ENCODE measurements at places on chromosomes 1 and 21.

DNA sequence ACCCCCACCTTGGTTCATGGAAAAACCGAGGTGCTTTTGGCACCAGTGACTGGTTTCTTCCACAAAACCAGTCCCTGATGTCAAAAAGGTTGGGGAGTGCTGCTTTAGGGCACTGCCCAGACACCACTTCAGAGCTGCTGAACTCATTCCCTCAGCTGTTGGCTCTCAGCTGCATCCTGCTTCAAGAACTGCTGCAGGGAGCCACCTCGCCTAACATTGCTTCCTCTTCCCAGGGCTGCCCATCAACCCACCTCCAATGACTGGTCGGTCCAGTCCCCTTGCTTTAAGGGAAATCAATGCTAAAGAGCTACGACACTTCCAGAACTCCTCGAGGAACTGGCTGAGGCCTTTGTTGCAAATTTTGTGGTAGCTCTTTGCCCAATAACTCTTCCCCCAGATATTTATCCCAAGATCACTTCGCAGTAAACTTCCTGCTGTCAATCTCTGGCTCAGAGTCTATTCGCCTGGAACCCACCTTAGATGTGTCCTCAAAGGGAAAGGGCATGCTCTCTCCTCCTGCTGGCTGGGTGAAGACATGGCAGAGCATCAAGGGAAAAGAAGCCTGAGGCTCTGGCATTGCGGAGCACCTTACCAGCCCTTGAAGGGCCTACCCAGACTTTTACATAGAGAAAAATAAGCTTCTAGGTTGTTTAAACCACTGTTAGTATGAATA is 29.0 kb downstream of the C1orf52 start:
- DNase-seq = no peak

DNA sequence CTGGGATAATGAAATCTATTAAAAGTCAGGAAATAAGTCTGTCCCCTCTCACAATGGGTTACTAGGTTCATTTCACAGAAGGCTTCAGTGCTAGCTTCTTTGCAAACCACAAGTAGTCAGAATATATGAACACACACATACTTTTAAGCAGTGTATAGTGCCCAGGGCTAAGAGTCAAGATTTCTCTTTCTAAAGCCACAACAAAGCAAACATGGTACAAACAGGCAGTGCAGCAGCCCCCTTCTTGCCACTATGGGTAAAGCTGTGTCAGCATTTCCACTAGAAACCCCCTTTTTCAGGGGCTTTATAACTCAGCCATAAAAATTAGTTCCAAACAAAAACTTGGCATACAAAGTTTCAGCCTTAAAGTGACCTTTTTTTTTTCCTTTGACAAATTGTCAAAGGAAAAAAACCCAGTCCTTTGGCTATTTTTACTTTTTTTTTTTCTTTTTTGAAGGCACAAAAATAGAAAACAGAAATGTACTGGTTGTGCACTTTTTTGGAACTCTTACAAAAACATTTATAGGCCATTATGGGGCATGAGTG is 315.4 kb downstream of the LMO4 start:
- DNase-seq = no peak

DNA sequence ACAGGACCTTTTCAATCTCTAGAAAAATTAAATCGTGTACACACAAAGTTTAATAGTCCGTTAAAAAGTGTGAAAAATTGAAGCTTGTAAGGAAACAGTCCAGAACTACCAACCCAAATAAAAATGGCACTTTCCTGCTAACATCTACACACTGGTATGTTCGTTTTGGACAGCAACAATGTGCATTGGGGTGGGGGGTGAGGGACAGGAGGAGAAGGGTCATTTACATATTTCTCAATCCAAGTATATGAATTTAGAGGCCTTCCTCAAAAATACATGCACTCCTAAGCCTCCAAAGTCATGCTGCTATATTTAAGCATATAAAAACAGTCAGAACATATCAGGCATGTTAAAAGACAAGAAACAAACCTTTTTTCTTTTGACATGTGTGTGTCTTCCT is 2.5 kb downstream of the PPP1R15B start:
- no peak for DNase-seq

DNA sequence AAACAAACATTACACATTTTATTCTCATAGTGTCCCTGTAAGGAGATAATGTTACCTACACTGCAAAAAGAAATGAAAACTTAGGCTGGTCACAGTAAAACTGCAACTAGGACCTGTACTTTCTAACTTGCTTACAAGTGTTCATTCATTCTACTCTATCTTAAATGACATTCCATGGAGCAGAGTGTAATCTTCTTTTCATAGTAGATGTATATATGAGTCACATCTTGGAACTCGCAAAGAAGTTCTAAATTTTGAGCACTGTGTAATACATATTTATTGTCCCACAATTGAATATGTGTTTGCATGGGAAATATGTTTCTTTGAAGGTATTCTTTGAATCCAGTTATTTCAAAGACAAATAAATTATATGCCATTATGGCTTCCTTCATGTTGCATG is 1258.5 kb upstream of the ADGRL2 start:
- no peak for DNase-seq

DNA sequence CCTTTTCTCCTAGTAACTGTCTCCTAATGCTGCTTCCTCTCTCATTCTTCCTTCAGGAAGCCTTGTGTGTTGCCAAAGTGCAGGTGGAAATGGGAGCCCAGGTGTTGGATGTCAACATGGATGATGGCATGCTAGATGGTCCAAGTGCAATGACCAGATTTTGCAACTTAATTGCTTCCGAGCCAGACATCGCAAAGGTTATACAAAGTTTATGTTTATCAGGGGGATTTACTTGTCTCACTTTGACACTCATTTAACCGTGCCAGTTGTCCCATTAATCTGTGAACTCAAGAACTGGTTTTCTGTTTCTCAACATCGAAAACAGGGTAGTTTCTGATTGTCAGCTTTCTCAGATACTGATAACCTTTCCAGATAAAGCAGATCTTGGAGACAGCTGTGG is 40.4 kb downstream of the MTR start:
- no peak for DNase-seq

- DNase-seq = no peak
These were observed 642.1 kb upstream of the ADGRL2 start for GRCh38 chr1:81158592-81158991.

GRCh38 chr21:31872072-31872451 is 758 bp upstream of the HUNK start:
- no peak for DNase-seq

DNA sequence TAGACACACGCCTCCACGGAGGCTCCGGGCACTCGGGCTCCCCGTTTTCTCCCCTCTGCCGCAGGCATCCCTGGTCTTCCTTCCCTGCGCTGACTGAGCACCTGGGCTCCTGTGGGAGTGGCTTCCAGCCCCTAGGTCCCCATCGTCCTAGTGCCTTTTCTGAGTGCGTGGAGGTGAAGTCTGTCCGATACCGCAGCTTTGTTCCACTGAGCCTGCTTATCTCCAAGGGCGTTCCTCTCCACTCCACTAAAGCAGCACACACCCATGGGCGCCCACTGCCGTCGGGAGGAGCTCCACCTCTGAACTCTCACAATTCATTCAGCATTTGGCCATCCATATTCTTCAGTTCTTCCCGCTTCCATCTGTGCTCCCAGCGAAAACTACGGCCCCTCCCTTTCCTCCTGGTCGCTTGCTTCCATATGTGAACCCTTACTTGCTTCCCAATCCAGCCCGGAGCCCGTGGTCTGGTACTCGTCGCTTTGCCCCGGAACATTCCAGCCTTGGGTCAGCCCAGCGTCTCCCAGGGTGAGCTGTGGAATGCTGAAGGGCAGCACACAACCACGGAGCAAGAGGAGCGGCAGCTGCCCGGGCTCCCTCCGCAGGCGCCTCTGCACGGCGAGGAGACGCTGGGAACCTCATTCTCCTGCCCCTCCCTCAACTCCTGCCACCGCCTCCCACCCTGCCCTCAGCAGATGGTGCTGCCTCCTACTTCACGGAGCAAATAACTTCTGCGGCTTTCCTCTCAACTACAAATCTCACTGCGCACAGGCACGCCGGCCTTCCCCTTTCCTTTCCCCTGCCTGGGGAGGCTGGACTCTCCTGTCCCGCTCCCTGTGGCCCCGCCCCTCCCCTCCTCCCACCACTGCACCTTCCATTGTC is 27.5 kb downstream of the ATP8B2 start:
- no peak for DNase-seq

DNA sequence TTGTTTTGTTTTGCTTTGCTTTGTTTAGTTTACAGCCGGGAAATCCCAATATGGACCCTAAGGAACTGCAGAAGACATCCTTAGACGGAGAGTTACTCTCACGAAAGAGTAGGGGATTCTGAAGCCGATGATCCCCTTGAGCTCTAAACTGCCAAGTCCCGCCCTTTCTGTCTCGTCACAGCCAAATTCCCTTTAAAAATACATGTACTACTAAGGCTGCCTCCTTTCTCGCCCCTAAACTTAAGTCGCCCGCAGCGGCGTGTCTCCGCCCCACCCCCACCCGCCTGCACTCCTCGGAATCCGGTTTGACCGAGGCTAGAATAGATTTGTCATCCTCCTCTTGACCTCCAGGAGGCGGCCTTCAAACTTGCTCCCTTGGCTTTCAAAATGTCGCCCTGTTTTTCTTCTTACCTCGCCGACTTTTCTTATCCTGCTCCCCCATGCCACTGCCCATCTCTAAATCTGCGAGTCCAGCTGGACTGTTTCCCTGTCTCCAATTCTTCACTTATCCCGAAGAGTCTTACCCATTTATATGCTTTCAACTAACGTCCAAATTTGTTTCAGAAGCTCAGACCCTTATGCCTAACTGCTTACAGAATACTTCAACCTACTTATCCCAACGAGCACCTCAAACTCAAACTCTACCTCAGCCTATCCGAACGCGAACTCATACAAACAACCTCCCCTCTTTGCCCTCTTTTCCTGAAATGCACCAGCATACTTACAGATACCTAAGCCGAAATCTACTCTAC is 10.9 kb upstream of the BOLA1 start:
- DNase-seq = peak; percentile 59

GRCh38 chr1:247156787-247157232 is 15.0 kb downstream of the ZNF124 start:
- DNase-seq = no peak

DNA sequence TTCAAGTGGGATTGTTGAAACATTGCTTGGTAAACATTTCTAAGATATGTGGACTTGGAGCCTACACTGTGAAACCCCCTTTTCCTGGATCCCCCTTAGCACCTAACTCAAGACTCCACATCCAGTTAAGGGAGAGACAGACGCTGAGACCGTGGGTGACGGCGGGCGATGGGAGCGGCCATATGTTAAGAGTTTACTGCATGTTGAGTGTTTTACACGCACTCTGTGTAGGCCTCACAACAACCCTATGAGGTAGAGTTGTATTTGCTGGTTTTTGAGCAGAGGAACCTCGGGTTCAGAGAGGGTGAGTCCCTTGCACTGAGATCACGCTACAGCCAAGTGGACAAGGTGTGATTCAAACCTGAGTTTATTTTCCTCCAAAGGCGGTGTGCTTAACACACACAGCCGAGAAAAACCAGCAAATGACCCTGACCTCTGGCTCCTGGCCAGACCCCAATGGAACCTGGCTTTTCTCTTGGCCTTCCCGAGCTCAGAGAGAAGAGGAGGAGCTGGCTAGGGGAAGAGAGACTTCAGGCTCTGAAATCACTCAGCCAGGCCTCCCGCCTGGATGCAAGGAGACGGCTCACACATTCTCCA is 46.9 kb upstream of the GOLT1A start:
- no peak for DNase-seq

- no peak for DNase-seq
These were observed 71.5 kb downstream of the MACF1 start for GRCh38 chr1:39275836-39276507.

- DNase-seq = no peak
These were observed 8.9 kb upstream of the CTSE start for GRCh38 chr1:206032380-206033140.

- no peak for DNase-seq
These were observed 16.7 kb downstream of the CLDN14 start for GRCh38 chr21:36463204-36463603.

GRCh38 chr1:227894831-227895451 is 52.8 kb downstream of the WNT9A start:
- no peak for DNase-seq

- no peak for DNase-seq
These were observed 12.1 kb upstream of the DIPK1A start for GRCh38 chr1:92973203-92973897.

GRCh38 chr21:16176570-16176969 is 446.8 kb downstream of the USP25 start:
- DNase-seq = no peak

DNA sequence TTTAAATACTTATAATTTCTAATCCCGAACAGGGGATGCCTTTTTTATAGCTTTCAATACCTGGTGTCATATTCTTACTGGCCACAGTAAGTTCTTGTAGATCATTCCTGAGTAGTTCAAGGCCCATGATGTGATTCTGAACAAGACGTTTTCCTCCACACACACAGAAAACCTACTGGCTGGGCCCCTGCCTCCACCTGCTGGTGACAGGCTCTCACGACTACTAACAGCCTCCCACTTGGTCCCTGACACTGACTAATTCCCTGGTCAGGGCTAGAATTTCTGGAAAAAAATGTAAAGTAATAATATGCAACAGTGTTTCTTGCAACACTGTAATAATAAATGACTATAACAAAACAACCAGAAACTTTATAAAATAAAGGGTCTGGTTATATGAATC is 50.4 kb upstream of the RIPK4 start:
- DNase-seq = no peak

DNA sequence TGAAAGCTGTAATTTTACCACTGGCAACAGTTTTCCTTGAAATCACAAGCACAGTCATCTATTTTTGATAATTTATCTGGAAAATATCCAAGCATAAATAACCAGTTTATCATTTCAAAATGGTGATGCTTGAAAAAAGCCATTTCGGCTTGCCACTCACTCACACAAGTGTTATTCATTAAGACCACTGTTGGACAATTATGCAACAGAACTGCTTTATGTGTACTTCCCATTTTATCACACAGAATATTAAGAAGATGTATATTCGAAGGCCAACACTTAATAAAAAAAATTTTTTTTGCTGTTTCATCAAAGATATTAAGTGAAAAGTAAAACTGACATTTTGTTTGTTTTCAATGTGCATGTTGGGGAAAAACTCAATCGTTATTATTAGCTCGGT is 62.3 kb downstream of the EIF4G3 start:
- no peak for DNase-seq

DNA sequence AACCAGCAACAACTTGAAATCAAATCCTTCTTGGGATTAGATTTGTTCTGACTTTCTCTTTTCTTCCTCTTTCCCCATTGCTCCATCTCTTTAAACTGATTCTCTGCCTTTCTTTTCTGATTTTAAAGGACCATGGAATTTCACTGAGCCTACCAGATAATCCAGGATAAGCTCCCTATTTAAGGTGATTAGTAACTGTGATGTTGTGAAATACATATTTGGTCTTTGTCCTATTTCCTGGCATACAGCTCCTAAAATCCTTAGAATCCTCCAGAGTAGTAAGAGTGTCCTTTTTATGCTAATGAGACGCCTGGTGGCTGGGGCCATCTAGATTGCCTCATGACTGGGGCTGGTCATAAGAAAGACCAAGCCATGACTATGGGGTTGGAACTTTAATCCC is 236.9 kb downstream of the USP25 start:
- DNase-seq = no peak

- DNase-seq = no peak
These were observed 35.6 kb downstream of the C8A start for GRCh38 chr1:56890229-56890628.
